ENCODE measurements at places on chromosomes 5 and 9.
A peak's percentile ranks its signal among the peaks of the same experiment; 100 is the strongest.

DNA sequence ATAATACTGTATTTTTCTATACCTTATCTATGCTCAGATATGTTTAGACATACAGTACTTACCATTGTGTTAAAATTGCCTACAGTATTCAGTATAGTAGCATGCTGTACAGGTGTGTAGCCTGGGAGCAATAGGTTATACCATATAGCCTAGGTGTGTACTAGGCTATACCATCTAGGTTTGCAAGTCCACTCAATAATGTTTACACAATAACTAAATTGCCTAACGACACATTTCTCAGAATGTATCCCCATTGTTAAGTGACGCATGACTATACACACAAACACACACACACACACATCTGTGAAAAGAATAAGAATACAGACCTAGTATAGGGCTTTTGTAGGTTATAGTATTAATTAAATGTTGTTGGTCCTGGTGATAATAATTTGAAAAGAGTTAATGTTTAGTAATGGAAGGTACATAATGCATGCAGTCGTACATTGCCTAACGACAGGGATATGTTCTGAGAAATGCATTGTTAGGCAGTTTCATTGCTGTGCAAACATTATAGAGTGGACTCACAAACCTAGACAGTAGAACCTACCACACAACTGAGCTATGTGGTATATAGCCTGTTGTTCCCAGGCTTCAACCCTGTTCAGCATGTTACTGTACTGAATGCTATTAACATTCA is 13.6 kb downstream of the TDRD7 start:
- no peaks in the 10 kb centered on the region for H3K36me3 ChIP-seq
- no peaks in the 10 kb centered on the region for H3K27me3 ChIP-seq
- no peak for DNase-seq
- H3K27ac ChIP-seq, result no peak overlapping the region
- H3K4me1 ChIP-seq, result no peaks in the 10 kb centered on the region
- no peak overlapping the region for H3K4me3 ChIP-seq

DNA sequence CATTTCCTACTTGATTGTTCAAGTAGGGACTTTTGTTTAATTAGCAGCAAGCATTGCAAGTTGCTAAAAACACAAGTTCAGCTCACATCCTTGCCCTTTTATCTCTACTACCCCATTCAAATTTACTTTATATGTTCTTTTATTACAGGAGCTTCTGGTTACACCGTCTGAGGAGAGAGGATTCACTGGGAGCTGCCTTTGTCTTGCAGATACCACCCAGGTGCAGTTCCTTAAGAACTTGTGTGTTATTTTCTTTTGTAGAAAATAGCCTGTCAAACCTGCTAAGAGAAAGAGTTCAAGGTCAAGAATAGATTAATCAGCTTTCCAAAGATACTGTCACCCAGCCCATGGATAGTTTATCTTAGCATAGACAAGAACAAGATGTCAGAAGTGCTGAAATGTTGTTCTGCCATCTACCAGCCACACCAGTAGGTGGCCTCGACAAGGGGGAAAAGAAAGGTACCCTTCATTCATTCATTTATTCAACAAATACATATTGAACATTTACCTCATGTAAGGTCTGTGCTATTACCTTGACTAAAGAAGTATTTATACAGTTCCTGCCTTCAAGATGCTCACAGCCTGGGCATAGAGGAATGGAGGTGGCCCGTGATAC is 750.3 kb downstream of the MAT2B start:
- no peaks in the 10 kb centered on the region for H3K27me3 ChIP-seq
- no peaks in the 10 kb centered on the region for H3K36me3 ChIP-seq
- no peak overlapping the region for H3K27ac ChIP-seq
- H3K4me1 ChIP-seq, result no peaks in the 10 kb centered on the region
- no peak for DNase-seq

DNA sequence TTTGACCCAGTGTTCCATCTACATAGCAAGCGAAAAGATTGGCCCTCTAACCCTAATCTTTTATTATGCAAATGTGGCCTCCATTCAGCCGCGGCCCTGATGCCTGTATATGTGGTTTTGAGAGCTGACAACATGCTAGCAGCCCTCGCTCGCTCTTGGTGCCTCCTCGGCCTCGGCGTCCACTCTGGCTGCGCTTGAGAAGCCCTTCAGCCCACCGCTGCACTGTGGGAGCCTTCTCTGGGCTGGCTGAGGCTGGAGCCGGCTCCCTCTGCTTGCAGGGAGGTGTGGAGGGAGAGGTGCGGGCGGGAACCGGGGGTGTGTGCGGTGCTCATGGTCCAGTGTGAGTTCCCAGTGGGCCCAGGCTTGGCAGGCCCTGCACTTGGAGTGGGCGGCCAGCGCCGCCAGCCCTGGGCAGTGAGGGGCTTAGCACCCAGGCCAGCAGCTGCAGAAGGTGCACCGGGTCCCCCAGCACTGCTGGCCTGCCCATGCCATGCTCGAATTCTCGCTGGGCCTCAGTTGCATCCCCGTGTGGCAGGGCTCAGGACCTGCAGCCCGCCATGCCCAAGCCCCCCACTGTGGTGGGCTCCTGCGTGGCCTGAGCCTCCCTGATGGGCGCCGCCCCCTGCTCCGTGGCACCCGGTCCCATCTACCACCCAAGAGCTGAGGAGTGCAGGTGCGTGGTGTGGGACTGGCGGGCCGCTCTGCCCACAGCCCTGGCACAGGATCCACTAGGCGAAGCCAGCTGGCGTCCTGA is 757.5 kb upstream of the CTNND2 start:
- no peaks in the 10 kb centered on the region for H3K36me3 ChIP-seq
- no peak overlapping the region for H3K4me3 ChIP-seq
- H3K4me1 ChIP-seq, result no peaks in the 10 kb centered on the region
- no peak for DNase-seq
- H3K27ac ChIP-seq, result no peak overlapping the region

DNA sequence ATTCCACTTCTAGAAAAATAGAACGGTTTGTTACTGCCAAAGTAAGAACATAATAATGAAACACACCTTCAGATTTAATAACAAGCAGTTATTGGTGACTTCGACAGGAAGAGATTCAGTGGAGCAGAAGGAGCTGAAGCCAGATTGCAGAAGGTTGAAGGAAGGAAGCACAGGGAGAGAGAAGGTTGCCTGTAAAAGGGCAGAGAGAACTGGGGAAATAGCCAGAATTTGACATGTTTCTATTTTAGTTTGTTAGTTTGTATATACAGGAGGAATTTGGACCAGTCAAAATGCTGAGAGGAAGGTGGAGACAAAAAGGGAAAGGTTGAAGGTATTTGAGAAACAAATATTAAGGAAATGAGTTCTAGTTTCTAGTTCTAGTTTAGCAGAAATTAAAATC is 269.2 kb upstream of the ELAVL2 start:
- H3K4me1 ChIP-seq, result no peaks in the 10 kb centered on the region
- DNase-seq, result no peak
- no peak overlapping the region for H3K27ac ChIP-seq
- no peaks in the 10 kb centered on the region for H3K27me3 ChIP-seq
- no peaks in the 10 kb centered on the region for H3K36me3 ChIP-seq

- H3K27ac ChIP-seq, result no peak overlapping the region
- no peaks in the 10 kb centered on the region for H3K4me1 ChIP-seq
- no peak for DNase-seq
- H3K27me3 ChIP-seq, result no peaks in the 10 kb centered on the region
- H3K4me3 ChIP-seq, result no peak overlapping the region
Measured at GRCh38 chr9:6894135-6894534, 136.4 kb downstream of the KDM4C start.

DNA sequence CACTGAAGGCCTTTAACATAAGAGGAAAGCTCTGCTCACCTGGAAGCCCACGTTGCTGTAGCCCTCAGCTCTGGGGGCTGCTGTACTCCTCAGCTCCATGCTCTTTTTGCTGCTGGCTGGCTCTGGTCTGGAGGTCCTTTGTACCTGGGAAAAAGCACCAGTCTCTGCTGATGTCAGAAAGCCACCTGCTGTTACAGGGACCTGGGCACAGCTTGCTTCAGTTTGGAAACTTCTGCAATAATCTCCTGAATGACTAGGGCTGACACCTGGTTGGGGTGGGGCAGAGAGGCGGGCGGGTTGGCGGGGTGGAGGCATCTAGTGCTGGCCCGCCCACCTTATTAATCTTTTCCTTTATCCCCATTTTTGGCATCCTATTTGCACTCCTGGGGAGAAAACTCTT is at the start of gene SLC28A3:
Gene SLC28A3, minus strand, starts transcription at position 224 of the 400 bp plus-strand sequence. Its CDS starts 125 bp downstream, at position 99.
- no peak for DNase-seq
- no peaks in the 10 kb centered on the region for H3K36me3 ChIP-seq
- H3K27ac ChIP-seq, result no peak within 1 kb of the TSS
- H3K4me3 ChIP-seq, result no peak within 1 kb of the TSS
- no peaks in the 10 kb centered on the region for H3K4me1 ChIP-seq

GRCh38 chr9:74953235-74953751 is 581 bp upstream of the C9orf40 start:
- no peaks in the 10 kb centered on the region for H3K4me1 ChIP-seq
- no peaks in the 10 kb centered on the region for H3K36me3 ChIP-seq
- DNase-seq, result peak; percentile 2

GRCh38 chr9:4864698-4865097 is 72.0 kb downstream of the RCL1 start:
- no peak for DNase-seq
- H3K27ac ChIP-seq, result no peak overlapping the region
- no peak overlapping the region for H3K4me3 ChIP-seq
- no peaks in the 10 kb centered on the region for H3K36me3 ChIP-seq
- H3K4me1 ChIP-seq, result no peaks in the 10 kb centered on the region
- no peaks in the 10 kb centered on the region for H3K27me3 ChIP-seq

DNA sequence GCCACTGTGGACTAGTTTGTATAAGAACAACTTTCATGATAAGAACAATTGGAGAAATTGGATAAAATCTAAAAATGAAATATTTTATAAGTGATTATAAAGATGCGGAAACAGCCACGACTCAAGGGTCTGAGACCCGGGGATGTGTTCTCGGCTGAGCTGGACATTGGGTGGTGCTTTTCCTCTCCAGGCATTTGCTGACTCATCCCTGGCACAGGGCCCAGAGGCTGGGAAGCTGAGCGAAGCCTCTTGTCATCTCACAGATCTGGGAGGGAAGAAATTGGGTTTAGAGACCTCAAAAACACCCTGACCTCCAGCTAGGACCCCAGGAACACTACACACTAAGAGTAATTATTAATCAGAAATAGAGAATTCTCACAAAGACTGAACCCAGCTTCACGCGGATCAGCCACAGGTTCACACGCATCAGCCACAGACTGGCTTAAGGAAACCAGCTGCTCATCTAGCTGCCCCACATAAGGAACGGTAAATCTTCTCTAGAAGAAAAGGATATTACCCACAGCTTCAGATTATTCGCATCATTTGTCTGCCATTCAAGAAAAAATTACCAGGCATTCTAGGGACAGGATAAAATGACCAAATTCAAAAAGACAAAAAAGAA is 2.8 kb upstream of the OR2V1 start:
- H3K4me1 ChIP-seq, result peaks cover 2% of the 10 kb centered on the region
- DNase-seq, result peak; percentile 60
- H3K36me3 ChIP-seq, result no peaks in the 10 kb centered on the region
- no peak overlapping the region for H3K4me3 ChIP-seq
- H3K27me3 ChIP-seq, result peaks cover 3% of the 10 kb centered on the region
